ENCODE measurements at places on chromosomes 1 and 21. TPM values are rescaled to one million over a fixed set of nuclear protein-coding genes. Genes with fewer than 3 reads are reported as not detected.

DNA sequence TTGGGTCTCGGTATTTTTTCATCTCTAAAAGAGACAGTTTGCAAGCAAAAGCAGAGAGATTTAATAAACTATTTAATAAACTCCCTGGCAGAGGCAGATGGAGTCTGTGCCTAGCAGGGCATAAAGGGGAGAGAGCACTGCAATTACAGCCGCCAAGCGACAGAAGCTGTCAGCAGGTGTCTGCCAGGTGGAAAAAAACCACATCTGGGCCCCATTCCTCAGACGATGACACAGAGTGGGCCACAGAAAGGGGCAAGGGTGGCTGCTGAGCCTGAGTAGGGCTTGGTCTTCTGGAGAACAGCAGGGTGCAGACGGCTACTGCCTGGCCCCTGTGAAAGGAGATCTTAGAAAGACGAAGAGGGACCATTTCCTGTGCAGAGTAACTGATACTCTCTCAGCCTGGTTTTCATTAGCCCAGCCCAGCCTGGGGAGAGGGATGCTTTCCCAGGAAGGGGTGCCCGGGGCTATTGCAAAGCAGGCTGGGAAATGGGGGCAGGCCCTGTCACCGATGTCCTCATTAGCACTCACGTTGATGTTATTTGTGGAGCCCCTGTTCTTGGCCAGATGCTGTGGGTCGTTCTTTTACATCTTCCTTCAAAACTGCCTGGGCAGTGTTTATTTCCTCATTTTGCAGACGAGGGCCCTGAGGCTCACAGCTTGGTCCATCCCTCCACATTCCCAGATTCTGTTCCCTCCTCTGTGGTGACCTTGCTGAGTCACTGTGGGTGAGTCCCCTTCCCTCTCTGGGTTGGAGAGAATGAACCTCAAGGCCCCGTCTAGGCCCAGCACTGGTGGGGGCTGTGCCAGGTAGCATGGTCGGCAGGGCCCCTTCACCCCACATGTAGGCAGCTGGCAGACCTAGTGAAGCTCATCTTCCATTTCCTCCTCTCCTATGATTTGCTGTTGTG, 472.7 kb downstream of the PTPRU start:
- DNase-seq = no peak

DNA sequence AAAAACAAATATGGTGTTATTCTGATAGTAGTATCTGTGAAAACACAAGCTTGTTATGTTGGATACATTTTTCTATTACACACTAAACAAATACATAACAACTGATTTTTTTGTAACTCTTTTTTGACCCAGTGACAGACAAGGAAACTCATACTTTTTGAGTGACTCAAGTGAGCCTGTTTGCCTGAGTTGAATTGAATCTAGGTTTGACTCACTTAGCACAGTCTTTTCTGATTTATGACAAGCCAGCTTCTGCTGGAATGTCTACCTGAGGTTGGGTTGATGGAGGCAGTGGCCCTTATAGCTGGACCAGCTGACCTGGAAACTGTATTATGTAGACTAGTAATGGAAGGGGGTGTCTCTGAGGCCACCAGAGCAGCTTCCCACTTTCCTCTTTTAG, 4.2 kb upstream of the CLCA4 start:
- DNase-seq = no peak

DNA sequence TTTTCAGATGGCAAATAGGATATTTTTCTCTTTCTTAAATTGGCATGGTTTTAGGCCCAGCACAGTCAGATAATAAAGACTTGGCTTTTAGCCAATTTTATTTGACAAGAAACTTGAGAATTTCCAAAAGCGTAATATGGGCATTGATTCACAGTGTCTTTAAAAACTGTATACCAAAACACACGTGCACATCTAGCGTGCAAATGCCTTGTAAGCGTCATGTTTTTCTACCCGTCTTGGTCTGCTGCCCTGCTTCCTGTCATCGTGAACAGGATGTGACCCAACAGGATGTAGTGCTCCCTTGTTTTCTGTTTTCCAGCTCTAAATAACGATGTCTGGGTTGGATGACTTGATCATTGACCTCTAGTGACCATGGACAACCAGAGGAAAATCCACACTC, 24.7 kb upstream of the SLC44A3 start:
- no peak for DNase-seq

- DNase-seq = no peak
Observed at GRCh38 chr1:97489834-97490233, 431.0 kb downstream of the DPYD start.

- no peak for DNase-seq
Observed at GRCh38 chr1:42703888-42704464, 21.8 kb downstream of the YBX1 start.

GRCh38 chr21:36636439-36636838, 62.5 kb upstream of the SIM2 start:
- DNase-seq = no peak

GRCh38 chr1:93005252-93005598, 44.0 kb upstream of the DIPK1A start:
- no peak for DNase-seq

DNA sequence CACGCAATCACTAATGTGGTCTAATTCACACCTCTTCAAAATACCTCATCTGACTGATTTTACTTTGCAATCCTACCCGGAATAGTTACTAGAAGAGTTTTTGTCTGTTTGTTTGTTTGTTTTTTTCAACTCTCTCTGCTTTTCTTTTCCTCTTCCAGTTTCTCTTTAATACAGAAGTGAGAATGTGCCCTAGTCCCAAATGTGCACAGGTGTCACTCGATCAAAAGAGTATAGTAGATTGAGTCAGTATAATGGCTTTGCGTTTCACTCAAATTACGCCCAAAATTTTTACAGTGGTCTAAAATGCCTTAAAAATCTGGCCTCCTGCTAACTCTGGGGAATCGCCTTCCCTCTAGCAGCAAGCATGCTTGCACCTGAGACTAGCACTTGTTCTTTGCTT, 1536.8 kb downstream of the KCNT2 start:
- no peak for DNase-seq

DNA sequence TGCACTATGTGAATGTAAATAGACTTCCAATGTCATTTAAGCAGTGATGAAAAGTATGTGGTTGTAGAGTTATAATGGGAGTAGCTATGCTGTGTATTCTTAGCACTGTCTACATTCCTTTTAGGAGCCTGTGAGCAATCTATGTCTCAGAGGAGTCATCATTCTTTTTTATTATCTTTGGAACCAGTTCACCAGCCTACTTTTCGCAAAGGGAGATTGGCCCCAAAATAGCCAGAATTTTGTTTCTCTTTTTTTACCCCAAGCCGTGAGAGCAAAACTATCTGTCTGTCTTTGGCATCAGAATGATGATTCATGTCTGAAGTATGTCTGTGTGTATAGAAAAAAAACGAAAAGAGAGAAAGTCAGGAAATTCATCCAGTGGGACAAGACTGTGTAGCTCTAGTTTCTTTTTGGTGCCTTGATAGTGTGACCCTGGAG, 44.2 kb downstream of the OSBPL9 start:
- DNase-seq = peak; percentile 27

DNA sequence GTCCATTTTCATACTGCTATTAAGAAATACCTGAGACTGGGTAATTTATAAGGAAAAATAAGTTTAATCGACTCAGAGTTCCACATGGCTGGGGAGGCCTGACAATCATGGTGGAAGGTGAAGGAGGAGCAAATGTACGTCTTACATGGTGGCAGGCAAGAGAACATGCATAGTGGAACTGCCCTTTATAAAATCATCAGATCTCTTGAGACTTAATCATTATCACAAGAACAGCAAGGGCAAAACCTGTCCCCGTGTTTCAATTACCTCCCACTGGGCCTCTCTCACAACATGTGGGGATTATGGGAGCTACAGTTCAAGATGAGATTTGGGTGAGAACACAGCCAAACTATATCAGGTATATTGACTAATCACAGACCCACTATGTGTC, 370.2 kb upstream of the USP24 start:
- DNase-seq = no peak

DNA sequence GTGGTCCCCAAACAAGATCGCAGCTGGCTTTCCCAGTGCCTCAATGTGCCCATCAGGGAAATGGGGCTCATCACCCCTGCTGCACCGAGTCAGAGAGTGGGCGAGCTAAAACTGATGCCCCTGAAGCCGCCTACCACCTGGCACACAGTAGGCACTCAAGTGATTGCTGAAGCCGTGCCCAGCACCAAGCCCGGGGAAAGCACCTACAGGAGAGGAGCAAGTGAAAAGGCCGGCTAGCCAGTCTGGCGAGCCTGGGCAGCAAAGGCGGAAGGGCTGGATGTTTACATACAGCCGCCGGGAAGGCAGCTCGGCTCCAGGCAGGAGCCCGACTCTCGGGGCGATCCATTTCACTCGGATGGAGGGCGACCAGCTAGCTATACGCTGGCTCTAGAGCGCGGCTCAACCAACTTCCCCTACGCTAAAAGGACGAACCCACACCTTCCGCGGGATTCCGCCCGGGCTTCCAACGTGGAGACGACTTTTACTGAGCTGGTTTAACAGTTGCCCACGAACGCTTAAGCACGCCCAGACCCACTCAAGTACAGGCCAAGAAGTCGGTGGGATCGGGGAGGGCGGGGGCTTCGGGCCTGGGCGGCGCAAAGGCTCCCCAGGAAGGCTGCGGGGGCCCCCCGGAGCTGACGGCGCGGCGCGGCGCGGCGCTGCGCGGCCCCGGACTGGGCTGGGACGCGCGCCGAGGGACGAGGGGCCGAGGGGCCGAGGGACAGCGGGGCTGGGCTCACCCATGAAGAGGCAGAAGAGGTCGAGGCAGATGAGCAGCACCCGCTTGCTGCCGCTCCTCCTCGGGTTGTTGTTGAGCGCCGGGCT, 1.0 kb downstream of the PLPP3 start:
- DNase-seq = no peak

GRCh38 chr1:56255516-56256152, 323.7 kb downstream of the PLPP3 start:
- no peak for DNase-seq

- DNase-seq = no peak
Observed at GRCh38 chr1:117540532-117540931, 65.3 kb upstream of the TENT5C start.

- no peak for DNase-seq
Observed at GRCh38 chr21:34065027-34065426, 8.4 kb upstream of the MRPS6 start.

DNA sequence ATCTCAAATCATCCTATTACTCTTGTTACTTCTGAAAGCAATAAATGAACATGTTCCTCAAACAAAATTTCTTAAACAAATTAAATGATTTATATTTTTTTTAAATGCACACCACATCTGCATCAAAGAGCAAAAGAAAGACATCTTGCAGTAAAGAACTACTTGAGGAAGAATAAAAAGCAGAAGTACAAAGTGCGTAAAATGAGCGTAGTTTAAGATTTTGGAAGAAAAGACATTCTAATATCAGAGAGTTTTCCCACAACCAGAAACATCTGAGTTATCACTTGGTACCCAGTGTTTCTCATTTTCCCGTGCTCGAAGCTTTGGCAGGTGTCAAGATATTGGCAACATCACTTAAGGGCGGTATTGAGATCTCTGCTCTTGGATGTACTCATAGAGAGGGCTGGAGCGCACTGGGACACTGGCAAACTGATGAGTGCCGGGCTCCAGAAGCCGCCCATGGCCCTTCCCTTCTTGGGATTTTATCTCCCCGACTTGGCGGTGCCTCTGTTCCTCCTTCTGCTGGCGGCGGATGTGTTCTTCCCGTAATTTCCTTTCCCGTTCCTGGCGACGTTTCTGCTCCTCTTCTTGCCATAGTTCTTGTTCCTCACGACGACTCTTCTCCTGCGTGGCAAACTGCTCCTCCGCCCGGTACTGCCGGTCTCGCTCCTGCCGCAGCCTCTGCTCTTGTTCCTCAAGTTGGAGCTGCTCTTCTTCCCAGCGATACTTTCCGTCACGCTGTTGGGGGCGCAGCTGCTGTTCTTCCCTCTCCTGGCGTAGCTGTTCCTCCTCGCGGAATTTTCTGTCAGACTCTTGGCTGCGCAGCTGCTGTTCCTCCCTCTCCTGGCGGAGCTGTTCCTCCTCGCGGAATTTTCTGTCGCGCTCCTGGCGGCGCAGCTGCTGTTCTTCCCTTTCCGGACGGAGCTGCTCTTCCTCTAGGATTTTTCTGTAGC, 7.9 kb downstream of the TCHH start:
- DNase-seq = no peak

- DNase-seq = no peak
Observed at GRCh38 chr1:153190373-153190772, 12.9 kb upstream of the LELP1 start.

GRCh38 chr1:203480084-203480483, 4.5 kb downstream of the PRELP start:
- no peak for DNase-seq

DNA sequence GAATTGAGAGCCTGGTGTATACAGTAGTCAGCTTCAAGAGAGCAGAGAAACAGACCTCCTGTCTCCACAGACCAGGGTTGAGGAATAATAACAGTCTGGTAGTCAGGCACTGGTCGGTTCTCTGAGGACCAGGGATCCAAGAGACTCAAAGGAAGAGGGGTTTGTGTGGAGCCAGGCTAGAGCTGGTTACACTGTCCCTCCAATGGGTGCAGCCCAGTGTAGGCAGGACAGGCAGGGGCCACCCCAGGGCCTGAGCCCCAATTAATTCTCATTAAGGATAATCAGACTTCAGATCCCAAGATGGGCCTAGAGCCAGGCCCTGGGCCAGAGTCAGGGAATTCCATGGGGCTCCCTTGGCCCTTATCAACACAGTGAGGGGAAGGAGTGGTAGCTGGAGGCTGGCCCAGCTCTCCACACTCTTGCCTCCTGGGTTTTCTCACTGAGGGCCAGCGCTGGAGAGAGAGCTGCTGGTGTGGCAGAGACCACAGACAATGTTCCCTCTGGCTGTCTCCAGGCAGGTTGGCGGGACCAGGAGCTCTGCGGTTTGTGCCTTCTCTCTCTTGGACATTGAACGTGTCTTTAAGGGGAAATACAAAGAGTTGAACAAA, 9.1 kb downstream of the SEMA4A start:
- no peak for DNase-seq

The NUDT17 gene
- 5.4 TPM for polyA plus RNA-seq

The MANEAL gene
- polyA plus RNA-seq = 4.7 TPM

The ACKR1 gene
- not detected for polyA plus RNA-seq

The MORN1 gene
- polyA plus RNA-seq = 9.5 TPM

The S100A7 gene
- 0.92 TPM for polyA plus RNA-seq

The KRTAP12-3 gene
- not detected for polyA plus RNA-seq

The OR2T29 gene
- polyA plus RNA-seq = not detected

The NLRP3 gene
- polyA plus RNA-seq = 1.2 TPM

Measured in right renal cortex interstitium (tissue), 3 donors.